Activated T-cell treated with anti-CD3 and anti-CD28 coated beads for 4 hours (primary cell): ENCODE measurements at places on chromosomes 5 and 9.

DNA sequence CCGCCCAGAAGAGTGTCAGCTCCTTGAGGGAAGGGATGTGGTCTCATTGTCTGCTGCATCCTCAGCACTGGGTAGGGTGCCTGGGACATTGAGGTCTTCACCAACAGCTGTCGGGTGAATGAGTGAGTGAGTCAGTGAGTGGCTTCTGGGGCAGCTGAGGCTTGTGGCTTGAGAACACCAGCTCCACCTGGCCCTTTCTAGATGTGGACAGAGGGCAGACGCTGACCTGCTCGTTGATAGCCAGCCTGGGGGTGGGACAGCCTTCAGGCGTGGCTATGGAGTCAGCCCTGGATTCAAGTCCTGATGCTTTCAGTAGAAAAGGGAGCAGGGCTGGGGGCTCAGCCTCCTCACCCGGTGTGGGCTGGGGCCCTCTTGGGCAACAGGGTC is 215.1 kb downstream of the C9orf50 start:
- no peak for DNase-seq

GRCh38 chr5:58640011-58640410 is 57.1 kb downstream of the RAB3C start:
- no peak for DNase-seq

- no peak for DNase-seq
These were observed 72.8 kb upstream of the PARP8 start for GRCh38 chr5:50593681-50594080.

DNA sequence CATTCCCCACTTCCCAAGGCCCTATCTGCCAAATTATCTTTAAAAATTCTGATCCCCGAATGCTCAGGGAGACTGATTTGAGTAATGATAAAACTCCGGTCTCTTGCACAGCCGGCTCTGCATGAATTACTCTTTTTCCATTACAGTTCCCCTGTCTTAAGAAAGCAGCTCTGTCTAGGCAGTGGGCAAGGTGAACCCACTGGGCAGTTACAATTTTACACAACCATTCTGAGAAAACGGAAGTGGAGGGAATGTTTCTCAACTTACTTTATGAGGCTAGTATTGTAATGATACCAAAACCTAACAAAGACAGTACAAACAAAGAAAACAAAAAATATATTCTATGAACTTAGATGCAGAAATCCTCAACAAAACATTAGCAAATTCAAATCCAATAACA is 100.0 kb downstream of the MCTP1 start:
- no peak for DNase-seq

DNA sequence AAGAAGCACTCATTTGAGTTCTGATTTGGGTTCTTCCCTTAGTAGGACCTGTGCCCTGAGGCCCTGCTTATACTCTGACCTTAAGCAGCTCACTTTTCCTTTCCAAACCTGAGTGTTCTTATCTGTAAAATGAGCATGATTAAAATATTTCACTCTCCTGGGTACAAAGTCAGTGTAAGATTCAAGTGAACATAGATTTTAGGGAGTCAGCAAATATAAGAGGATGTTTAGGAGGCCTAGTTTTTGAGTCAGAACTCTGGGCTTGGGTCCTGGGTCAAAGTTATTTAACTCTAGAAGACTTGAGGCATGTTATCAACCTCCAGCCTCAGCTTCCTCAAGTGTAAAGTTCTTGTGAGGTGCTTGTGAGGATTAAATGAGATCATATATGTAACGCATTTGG is 8.7 kb upstream of the SPARC start:
- DNase-seq = no peak

GRCh38 chr5:159555084-159555483 is 224.8 kb upstream of the IL12B start:
- DNase-seq = no peak

- no peak for DNase-seq
These were observed 54.6 kb downstream of the SCAI start for GRCh38 chr9:125088752-125089151.

GRCh38 chr5:54221135-54221534 is 89.2 kb downstream of the ARL15 start:
- no peak for DNase-seq

GRCh38 chr5:109191153-109191558 is 218.6 kb downstream of the PJA2 start:
- DNase-seq = no peak

DNA sequence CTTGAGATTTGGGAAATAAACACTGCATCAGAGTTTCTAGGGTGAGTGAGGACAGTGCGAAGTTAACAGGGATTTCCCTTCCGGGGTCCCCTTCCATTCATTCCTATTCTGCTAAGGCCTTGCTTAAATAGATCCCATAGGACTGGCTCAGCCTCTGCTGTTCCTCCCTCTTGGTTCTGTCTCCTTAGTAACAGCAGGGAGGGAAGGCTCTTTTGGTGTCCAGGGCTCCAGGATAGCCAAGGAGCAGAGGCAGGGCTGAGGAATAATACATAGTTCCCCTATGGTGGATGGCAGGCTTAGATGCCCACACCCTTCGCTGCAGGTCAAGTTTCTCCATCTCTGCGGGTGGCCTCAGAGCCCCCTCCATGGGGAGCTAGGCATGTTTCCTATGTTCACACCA is 591.7 kb downstream of the ACTL7B start:
- DNase-seq = no peak

GRCh38 chr5:106159616-106160015 is 1511.1 kb downstream of the EFNA5 start:
- no peak for DNase-seq

DNA sequence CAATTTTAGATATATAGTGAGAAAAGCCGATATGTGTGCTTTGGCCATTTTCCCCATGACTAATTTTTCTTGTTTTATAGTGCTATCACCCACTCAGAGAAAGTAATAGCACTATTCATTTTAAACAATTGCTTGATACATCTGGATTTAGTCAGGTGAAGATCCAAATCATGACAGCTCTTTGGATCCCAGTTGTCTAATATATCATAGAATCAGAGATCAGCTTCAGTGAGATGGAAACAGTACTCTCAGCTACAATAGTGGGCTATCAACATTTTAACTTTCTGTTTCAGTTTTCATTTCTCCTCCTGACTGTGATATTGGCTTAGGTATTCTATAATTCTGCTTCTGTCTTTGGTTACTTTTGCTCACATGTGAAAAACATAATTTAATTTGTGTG is 38.7 kb downstream of the VCAN start:
- no peak for DNase-seq

GRCh38 chr9:114860187-114860586 is 54.3 kb upstream of the TNFSF15 start:
- DNase-seq = no peak

DNA sequence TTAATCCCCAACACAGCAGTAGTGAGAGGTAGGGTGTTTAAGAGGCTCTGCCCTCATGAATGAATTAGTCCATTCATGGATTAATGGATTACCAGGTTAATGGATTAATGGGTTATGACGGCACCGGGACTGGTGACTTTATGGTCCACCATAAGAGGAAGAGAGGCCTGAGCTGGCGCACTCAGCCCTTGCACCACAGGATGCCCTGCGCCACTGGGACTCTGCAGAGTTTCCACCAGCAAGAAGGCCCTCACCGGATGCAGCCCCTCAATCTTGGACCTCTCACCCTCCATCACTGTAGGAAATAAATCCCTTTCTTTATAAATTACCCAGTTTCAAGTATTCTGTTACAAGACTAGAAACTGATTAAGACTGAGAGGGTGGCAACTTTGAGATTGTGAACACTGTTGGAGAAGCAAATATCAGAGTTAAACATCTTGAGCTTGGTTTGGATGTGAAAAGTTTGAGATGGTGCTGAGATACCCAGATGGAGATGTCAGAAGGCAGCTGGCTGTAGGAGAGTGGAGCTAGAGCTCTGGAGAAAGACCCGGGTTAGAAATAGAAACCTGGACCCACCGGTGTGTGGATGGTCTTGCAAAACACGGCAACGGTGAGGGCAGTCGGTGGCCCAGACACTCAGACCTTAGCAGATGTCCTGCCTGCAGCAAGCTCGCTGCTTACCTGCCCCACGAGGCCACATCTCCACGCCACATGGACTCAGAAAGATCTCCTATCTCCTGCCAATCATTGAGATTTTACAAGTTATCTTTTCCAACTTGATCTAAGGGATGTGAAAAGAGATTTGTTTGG is 98.8 kb downstream of the HSD17B3 start:
- DNase-seq = no peak

DNA sequence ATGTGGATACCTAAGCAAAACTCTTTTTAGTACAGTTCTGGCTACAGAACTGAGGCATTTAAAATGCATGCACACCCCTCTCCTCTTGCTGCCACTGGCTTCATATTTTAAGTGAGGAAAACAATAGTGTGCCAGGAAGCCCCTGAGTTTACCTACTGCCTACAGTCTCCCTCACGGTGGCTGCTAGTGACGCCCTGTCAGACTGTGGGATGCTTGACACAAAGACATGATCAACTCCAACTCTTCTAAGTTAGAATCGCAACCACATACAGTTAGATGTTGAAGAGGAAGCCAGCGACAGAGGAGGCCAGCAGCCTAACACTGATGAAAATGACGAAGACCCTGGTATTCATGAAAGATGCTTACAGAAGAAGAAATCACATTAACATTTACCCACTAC is 1.3 kb downstream of the SEC16A start:
- DNase-seq = no peak

GRCh38 chr5:128493657-128494329 is 44.3 kb downstream of the FBN2 start:
- no peak for DNase-seq

DNA sequence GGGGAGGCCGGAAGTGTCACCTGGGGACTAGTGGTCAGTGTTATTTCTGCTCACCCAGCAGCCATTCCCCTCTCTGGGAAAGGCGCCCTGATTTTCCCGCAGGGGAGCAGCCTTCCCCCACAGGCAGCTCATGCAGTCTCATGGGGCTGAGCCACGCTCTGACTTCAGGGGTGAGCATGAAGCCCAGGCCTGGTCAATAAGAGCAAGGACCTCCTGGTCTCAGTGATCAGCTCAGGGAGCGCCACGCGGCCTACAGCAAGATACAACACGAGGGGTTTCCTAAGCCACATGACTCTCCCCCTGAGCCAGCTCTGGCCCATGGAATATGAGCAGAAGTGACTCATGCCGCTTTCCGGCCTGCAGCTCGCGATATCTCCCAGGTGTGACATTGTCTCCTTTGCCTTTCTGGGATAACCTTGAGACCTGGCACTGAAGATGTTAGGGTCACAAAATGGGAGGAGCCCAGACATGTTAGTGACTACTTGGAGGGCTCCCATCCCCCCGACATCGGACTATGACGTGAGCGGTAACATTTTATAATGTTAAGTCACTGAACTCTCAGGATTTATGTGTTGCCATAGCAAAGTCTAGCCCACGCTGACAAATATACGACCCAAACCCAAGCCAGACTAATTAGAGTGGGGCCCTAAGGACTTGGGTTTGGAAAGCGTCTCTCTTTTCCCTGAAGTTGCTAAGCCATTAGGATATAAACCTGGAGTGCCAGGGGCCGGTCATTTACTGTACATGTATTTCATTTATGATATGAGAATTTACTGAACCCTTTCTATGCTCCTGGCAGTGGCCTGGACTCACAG is 46.5 kb upstream of the GFPT2 start:
- no peak for DNase-seq

DNA sequence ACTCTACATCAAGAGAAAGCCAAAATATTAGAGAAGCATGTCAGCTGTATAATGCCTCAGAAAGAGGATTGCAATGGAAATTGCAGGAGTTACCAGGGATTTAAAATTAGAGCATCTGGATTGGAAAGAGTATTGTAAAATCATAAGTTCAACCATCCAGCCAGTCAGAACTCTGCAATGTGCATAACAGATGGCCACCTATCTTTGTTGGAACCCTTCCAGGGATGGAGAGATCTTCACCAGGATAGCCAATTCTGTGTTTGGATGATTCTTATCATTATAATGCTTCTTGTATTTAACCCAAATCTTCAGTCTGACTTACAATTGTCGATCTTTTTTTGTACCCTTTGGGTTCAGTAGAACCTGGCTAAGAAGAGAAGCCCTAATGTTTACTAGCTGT is 164.4 kb downstream of the TLR4 start:
- DNase-seq = no peak

GRCh38 chr5:78419396-78419795 is 59.0 kb downstream of the SCAMP1 start:
- no peak for DNase-seq

DNA sequence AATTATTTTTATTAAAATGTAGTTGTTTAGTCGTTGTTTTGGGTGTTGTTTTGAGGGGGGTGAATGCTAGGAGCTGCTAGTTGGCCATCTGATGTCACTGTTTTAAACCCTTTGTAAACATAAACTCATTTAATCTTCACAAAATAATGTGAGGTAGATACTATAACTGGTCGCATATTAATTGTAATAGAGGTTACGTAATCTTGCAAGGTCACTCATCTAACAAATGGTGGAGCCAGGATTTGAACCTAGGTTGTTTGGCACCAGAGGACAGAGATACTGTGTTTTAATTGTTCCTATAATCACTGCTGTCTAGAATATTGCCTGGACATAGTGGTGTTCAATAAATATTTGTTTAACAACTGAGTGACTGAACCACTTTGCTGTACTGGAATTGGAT is 54.4 kb downstream of the LRRTM2 start:
- DNase-seq = no peak

DNA sequence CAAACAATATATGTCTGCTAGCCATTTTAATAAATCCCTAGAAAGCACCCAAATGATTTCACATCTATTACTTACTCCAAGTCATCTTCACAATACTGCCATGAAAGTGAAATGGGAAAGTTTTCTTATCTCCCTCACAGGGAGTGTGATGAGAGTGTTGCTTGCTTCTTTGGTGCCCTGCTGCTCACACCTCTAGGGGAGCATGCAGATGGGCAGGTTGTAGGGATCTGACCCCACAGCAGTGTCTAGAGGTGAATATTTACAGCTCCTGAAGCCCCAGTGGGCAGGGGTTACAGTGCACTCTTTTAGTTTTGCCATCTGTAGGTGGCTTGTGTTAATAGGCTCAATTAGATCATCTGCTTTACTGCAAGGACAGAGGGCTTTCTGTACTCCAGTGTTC is 173.2 kb downstream of the GABRG2 start:
- DNase-seq = no peak
